ENCODE measurements at places on chromosomes 3 and 15.

GRCh38 chr3:98778852-98779413 lies 15.8 kb downstream of the ST3GAL6 start:
- no peak for ATAC-seq

DNA sequence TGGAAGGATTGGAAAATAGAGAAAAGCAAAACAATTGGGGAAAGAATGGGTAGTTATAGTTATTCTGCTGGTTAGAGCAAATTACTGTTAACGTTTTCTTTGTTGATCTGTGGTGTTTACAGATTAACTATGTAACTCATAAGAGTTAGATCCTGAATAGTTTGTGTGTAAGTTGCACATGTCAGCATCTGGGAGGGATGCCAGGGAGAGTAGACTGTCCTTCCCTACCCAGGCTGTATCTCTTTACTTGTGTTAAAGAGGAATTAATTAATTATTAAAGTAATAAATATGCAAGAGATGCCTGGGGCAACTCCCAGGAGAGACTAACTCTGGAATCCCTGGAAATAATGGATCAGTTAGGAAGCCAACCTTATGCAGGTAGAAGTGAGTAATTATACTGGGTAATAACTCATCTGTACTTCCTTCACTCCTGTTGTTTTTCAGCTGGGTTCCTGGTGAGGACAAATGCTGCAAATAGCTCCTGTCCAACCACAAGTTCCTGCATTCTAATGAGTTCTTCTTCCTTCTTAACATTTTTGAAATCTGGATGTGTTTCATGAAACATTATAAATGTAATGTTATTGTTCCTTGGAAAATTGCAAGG lies 18.9 kb downstream of the GHRL start:
- ATAC-seq, result no peak

- ATAC-seq, result no peak
Measured at GRCh38 chr3:117266806-117267205, 557.2 kb downstream of the TUSC7 start.

DNA sequence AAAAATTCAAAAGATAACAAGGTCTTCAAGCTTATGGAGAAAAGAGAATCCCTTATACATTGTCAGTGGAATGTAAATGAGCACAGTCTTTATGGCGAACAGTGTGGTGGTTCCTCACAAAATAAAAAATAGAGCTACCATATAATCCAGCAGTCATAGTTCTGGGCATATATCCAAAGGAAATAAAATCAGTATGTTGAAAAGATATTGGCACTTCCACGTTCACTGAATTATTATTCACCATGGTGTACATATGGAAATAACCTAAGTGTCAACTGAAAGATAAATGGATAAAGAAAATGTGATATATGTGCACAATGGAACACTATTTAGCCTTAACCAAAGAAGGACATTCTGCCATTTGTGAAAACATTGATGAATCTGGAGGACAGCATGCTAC lies 1161.2 kb downstream of the ROBO2 start:
- no peak for ATAC-seq

DNA sequence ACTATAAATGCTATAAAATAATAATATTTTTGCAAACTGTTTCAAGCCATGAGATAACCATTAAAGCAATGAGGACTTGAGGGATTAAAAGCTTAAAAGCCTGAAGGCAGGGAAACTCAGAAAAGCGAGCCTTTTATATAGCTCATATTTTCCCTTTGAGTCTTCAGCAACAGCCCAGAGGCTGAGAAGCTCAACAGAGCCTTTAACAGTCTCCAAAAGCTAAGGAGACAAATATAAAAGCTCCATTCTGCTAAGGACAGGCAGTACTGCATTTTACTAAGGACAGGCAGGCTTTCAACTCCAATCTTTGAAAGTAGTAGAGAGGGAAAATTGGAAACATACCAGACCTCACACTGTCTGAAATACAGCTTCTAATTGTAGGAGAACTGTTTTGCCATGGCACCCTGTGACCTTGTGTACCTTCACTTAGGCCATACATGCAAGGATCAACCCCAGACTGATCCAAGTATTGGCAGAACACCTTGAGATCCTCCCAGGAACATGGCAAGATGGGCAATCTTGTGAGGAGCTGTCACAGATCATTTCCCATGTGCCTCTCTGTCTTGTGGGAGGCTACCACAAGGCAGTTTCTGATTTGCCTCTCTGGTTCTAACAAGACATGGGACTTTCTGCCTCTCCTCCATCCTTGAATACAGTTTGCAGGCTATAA lies 53.1 kb upstream of the ARNT2 start:
- ATAC-seq, result no peak

- peak; percentile 20 for ATAC-seq
Measured at GRCh38 chr3:16510620-16511319, 2.7 kb downstream of the RFTN1 start.

DNA sequence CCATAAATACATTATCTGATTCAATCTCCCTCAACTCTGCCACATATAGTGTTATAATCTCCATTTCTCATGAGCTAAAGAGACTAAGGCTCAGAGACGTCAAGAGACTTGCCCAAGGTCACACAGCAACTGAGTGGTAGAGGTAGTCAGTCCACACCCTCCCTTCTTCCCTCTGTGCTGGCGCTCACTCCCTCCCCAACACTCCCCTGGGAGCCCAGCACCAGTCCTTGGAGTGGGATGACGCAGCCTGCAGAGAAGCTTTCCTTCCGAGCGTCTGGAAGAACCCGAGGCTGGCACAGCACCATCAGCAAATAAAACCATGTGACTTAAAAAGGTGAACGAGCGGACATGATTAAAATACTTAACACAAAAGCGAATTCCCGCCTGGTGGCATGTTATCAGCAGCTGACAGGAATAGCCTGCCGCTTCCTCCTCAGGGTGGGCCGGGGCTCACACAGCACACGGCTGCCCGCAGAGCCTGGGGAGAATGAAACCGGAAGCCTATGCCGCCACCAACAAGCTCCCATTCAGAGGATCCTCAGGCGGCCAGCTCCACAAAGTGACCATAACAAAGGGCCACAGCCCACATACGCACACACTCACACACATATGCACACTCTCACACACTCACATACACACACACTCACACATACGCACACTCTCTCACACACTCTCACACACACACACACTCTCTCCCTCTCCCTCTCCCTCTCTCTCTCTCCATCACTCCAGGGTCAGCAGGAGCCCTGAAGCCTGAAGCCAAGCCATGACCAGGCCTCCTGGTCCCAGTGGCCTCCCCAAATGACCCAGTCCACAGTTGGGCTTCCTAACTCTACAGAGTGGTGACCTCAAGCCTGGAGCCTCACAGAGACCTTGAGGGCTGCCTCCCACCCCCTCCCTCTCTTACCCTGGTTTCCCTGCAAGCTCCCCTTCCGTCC lies 120.5 kb downstream of the XXYLT1 start:
- ATAC-seq, result no peak

GRCh38 chr3:141070229-141070628 lies 19.1 kb downstream of the SPSB4 start:
- ATAC-seq, result no peak

DNA sequence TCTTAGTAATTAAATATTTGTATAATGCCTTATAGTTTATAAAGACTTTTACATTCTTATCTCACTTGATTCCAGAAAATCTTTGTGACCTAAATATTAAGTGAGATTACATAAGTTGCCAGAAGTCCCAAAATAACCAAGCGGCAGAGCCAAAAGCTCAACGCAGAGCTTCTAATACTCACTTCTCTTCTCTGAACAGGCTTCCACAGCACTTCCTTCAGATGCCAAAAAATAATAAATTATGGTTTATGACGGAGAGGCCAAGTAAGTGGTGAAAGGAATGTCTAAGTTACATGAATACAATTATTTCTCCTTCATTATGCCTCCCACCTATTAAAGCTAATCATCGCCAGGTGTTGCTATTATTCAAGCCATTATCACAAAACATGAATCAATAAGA lies 110.3 kb downstream of the GBE1 start:
- no peak for ATAC-seq

- no peak for ATAC-seq
Measured at GRCh38 chr3:30728143-30728542, 121.7 kb downstream of the TGFBR2 start.

- no peak for ATAC-seq
Measured at GRCh38 chr3:190307164-190307545, 15.1 kb downstream of the CLDN1 start.

DNA sequence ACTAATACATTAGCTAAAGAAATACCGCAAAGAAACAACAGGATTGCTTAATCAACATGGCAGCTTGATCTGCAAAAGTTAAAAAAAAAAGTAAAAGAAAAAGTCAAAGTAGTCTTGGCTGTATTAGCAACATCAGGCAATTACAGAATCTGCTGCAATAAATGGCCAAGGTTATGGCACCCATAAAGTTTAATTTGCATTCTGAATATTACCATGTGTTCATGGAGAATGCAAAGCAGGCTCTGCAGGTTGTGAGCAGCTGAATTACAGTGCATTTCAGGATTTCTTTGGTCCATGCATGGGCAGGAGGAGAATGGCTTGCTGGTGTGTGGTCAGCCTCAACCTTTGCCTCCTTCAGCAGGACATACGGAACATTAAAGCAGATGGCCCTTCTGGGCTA lies 199.1 kb upstream of the AZI2 start:
- ATAC-seq, result no peak

- ATAC-seq, result no peak
Measured at GRCh38 chr15:82851981-82852511, 42.6 kb downstream of the WHAMM start.

DNA sequence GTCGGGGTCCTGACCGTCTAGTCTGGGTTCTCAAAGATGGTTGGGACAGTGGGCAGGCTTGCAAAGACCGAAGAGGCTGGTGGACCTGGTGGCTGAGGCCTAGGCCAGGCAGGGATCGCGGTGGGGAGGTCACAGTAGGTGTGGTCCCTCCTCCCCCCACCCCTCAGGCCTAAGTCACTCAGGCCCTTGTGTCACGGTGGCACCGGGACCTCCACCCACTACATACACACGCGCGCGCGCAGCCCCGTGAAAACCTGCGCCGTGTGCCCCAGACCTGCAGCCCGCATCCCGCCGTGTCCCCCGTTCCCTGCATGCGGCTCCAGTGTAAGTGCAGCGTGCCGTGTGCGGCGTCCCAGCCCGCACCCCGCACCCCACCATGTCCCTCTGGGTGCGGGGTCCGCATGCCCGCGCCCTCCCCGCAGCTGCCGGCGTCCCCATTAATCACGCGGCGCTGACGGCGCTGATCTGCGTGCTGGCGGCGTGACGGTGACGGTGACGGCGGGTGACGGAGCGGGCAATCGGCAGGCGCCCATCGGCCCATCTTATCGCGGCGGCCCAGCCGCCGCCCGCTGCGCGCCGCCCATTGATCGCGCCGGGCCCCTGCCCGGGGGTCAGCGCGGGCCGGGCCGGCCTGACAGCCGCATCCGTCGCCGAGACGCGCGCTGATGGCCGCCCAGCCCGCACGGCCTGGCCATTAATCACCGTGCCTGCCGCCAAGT lies 24.4 kb downstream of the SEC61A1 start:
- ATAC-seq, result peak; percentile 49

DNA sequence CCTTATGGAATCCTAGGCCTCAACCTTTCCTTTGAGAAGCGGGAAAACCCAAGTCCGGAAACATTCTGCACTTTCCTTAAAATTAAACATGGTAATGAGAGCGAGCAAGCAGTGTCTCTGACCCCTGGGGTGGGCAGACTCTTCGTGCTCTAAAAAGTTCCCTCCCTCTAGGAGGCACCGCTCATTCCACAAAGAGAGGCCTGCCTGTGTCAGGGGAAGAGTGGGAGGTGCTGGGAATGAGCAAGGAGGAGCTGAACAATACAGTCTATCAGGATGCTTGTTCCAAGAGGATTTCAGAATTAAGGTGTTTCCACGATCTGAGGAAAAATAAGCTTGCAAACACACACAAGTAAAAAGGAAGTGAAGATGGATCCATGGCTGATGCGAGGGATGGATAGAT lies 6.0 kb upstream of the RLBP1 start:
- no peak for ATAC-seq

DNA sequence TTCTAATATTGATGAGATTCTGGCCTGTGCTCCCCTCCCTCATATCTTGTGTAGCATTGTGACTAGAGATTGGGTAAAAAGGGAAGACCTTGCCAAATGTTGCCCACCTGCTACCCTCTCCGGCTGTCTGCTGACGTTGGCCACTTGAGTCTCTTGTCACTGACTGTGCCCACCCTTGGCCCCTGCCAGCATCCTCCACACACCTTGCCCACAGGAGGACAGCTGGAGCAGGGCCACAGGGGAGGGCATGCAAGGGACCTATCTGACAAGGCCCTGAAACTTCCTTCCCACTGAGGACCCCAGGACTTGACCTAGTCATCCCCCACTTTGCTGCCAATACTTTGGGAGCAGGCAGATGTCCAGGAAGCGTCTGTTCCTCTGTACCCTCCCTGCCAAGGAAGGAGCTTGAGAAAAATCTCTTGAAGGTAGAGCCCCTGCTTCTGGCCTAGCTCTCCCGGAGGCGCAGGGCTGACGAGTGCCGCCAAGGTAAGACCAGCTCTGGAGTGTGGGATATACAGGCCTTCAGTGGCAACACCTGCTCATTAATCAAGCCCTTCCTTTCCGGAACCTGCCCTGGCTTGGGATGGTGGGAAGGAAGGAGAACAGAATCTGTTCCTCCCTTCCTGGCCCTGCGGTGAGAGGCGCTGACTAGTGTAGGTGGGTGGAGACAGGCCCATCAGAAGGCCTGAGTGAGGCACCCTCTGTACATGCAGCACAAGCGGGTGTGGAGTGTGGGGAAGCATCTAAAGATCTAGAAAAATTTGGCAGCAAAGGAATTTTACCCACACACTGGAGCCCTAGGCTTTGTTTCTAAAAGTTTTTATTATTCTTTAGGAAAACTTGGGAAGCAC lies 4.9 kb upstream of the PAK6 start:
- no peak for ATAC-seq

- no peak for ATAC-seq
Measured at GRCh38 chr3:99845999-99846398, 28.3 kb downstream of the CMSS1 start.

GRCh38 chr3:187587076-187587475 lies 83.1 kb downstream of the SST start:
- ATAC-seq, result no peak

GRCh38 chr3:186187401-186188275 lies 78.7 kb upstream of the ETV5 start:
- ATAC-seq, result no peak

- ATAC-seq, result peak; percentile 55
Measured at GRCh38 chr15:48719668-48720067, 74.2 kb upstream of the FBN1 start.

GRCh38 chr15:70788114-70789049 lies 25.0 kb upstream of the UACA start:
- ATAC-seq, result no peak

GRCh38 chr3:84277562-84278224 lies 681.1 kb upstream of the CADM2 start:
- ATAC-seq, result no peak

- ATAC-seq, result no peak
Measured at GRCh38 chr3:118587847-118588246, 446.8 kb downstream of the IGSF11 start.

- no peak for ATAC-seq
Measured at GRCh38 chr3:47542471-47543173, 29.1 kb upstream of the ELP6 start.

GRCh38 chr15:69992348-69992747 lies 105.4 kb downstream of the TLE3 start:
- no peak for ATAC-seq

DNA sequence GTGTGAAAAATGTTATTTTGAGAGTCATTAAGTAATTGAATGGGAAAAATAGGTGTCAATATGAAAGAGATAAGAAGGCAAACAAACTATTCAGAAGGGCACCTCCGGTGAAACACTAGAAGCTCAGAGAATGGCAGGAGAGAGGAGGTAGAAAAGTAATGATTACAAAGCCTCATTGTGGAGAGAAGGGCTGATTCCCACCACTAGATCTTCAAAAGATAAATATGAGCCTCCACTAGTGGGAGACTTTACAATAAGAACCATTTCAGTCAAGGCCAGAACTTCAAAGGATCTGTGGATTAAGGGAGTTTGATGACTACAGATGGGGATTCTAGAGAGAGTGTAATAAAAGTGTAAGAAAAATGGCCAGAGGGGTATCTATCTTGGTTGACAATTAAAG lies 535.6 kb downstream of the NLGN1 start:
- no peak for ATAC-seq

All from stimulated activated memory B cell treated with anti-CD40 and anti-IgM and Interleukin-4, amounts not matched to agents 10 μg/mL and 1 μg/mL and 100 μg/mL, for 72 hours (primary cell).